ENCODE measurements at places on chromosomes 6 and 20.

- peak; percentile 60 for DNase-seq
Measured at GRCh38 chr6:33668914-33669313, 42.6 kb downstream of the UQCC2 start.

DNA sequence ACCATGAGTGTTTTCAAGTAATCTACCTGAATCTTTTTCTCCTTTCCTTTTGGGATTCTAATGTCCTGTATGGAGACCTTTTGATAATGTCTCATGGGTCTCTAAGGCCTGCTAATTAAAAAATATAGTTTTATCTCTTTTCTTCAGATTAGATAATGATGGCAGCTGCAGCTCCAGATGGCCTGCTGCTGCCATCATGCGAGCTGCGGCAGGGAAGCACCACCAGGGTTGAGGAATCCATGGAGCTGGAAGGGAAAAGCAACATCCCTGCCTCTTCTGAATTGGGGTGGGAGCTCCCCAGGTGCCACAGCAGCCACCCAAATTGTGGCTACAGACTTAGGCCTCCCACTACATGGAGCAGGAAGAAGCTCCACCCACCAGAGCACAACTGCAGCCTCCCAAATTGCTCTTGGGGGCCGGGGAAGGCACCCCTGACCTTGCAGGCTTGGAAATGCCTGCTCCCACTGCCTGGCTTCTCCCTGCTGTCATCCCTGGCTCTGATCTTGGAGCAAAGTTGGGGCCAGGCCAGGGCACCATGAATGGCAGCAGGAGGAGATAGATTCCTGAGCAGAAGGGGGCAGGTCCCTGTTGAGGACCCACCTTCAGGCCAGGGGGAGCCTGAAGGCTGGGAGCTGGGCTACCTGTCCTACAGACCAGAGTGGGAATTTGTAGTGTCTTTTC lies 189.6 kb upstream of the MAN1A1 start:
- no peak for DNase-seq

DNA sequence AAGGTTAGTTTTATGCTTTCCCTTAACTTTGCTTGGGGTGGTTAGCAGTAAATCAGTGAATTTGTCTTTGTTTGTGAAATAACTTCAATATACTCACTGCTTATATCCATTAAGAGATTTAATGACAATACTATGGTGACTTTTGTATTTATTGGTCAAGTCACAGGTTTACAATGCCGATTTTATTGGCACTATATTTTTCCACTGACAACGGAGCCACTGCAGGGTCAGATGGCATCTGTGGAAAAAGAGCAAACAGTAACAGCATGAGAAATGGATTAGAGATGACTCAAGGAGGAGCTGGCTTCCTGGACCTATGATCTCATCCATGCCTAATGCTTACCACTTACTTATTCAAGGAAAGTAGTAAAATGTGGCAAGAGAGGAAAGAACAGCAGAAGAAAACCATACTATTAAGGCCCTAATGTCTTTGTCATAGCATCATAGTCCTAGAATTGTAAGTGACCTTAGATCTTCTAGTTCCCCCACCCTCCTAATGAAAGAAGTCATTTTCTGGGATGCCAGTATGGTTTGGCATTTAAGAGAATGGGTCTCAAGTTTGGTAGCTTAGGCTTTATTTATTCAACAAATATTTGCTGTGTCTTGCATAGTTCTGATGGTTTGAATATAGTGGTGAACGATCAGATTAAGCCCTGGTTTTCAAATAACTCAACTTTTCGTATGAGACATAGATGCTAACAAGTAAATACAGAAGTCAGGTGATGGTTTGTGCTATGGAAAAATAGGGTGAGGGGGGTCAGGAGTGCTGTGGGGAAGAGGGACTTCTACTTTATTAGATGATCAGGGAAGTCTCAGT lies 18.5 kb downstream of the RNF144B start:
- DNase-seq, result no peak

GRCh38 chr6:79946272-79947190 lies 822 bp downstream of the ELOVL4 start:
- peak; percentile 65 for DNase-seq

DNA sequence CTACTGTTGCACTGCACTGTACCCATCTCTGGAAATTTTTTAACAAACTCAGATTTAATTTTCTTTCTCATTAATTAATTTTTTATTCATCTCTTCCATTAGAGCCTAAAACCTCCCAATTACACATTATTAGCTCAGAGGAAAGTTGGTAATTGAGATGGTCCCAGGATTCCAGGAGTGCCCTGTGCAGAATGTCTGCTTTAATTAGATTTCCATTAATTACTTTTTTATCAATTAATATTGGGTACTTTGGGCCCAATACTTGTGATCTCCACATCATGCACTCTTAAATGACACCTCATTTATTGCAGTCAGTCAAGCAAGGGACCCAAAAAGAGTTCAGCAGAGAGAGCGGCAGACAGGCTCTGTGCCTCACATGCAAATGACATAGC lies 232.0 kb downstream of the PTPRT start:
- DNase-seq, result no peak

DNA sequence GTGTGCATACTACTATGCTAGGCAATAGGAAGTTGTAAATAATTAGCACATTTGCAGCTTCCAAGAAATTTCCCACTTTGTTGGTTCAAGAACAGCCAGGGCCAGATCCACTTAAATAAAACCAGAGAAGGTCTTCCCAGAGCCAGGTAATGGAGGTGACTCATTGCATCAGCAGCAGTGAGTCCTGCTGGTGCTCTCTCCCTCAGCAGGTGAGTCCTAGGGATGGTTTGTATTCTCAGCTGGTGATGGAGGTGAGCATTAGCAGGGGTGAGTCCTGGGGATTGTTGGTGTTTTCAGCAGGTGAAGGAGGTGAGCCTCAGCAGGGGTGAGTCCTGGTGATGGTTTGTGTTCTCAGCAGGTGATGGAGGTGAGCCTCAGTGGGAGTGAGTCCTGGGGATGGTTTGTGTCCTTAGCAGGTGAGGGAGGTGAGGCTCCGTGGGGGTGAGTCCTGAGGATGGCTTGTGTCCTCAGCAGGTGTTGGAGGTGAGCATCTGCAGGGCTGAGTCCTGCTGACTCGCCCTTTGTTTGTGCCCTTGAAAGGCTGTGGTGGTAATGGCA lies 232.8 kb upstream of the EXOC2 start:
- no peak for DNase-seq

DNA sequence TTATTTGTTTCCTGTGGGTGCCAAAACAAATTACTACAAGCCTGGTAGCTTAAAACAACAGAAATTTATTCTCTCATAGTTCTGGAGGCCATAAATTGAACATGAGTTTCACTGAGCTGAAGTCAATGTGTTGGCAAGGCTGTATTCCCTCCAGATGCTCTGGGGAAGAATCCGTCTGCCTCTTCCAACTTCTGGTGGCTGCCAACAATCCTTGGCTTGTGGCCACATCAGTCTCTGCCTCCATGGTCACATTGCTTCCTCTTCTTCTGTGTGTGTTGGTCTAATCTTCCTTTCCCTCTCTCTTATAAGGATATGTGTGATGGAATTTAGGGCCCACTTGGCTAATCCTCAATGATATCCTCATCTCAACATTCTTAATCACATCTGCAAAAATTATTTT lies 92.8 kb upstream of the EPB41L1 start:
- no peak for DNase-seq

DNA sequence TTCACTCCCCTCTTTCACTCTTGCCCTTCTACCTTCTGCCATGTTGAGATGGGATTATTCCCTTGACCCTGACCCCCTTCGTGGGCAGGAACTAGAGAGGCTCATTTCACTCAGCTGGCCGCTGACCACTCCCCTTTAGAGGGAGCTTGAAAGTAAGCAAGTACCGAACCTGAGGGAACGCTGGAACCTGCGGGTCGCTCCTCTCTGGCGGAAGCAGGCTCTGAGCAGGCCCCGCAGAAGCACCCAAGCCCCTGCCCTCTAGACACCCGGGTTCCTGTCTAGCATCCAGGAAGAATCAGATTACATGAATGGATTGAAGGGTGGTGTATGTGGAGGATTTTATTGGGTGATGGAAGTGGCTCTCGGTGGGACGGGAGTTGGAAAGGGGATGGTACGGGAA lies 11.9 kb upstream of the MYCT1 start:
- DNase-seq, result no peak

- no peak for DNase-seq
Measured at GRCh38 chr6:166119116-166119911, 48.3 kb downstream of the TBXT start.
